ENCODE measurements at places on chromosomes 12 and 14.
A peak's percentile ranks its signal among the peaks of the same experiment; 100 is the strongest.

DNA sequence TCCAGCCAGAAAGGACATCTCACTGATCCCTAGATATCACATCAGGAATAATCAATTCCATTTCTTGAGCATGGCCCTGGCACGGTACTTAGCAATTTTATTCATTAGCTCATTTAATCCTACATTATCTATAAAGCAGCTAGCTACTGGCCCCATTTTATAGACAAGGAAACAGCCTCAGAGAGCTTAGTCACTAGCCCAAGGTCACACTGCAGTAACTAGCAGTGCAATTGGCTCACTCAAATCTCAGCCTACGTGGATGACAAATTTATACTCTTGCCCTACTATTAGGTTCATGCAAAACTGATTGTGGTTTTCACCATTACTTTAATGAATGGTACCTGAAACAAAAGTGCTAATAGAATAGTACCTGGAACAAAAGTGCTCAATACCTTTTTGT is 41.7 kb downstream of the NUAK1 start:
- DNase-seq = no peak

- DNase-seq = no peak
Observed at GRCh38 chr12:40644708-40645107, 47.5 kb upstream of the CNTN1 start.

GRCh38 chr12:6376079-6376869 is 911 bp upstream of the SCNN1A start:
- DNase-seq = no peak

DNA sequence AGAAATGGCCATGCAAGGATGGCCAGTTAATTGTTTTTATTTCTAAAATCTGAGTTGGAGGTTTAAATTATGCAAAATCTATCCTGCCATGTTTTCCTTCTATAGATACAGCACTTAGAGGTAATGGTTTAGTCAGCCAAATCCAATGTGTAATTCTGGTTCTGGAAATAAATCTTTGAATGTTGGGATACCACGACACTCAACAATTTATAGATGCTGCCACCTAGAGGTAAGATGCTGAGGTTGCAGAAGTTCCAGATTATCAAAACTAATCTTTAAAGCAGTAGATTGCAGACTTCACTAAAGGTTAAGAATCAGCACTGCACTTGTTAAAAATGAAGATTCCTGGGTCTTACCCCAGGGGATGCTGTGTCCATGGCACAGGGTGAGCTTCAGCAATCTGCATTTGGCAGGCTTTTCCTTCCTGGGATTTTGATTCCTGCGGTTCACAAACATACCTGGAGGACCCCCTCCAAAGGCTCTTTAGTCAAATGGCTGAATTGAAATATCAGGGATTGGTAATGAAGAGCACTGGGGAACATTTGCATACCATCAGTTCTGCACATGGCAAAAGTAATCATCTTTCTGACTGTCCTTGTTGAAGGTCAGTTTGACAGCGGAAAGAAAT is 53.4 kb upstream of the ANO4 start:
- no peak for DNase-seq

DNA sequence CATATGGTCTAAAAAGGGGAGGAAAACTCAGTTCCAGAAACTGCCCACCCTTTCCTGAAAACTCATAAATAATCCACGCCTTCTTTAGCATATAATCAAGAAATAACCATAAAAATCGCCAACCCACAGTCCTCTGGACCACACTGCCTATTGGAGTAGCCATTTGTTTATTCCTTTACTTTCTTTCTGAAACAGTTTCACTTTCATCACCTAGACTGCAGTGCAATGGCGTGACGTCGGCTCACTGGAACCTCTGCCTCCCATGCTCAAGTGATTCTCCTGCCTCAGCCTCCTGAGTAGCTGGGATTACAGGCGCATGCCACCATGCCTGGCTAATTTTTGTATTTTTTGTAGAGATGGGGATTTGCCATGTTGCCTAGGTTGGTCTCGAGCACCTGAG is 44.2 kb downstream of the CLMN start:
- no peak for DNase-seq

DNA sequence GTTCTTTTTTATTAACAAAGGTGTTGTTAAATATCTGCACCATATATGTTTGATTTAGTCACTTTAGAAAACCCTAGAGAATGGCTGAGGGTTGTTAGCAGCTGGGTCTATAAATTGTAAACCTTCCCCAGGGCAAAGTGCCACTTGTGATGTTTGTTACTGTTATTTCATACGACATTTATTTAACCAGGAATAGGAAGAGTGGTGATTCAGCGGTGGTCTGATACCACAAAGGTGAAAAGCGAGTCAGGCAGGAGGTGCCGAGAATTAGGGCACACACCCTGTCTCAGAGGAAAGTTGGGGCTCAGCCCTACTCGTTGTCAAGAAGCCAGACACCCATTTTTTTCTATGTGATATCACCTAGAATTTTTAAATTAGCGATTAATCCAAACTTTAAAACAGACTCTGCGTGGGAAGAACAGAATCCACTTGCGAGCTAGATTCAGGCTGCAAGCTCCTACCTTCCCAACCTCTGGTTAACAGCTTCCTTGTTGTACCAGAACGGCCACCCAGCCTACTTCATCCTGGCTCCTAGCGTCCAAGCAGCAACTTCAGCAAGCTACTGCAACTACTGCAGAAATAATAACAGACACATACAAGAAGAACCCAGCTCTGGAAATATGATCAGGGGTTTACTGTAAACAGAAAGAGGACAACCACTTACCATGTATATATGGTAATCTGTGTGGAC is 126.7 kb downstream of the TMEM132D start:
- no peak for DNase-seq

GRCh38 chr14:101705733-101706508 is 55.6 kb upstream of the PPP2R5C start:
- no peak for DNase-seq

DNA sequence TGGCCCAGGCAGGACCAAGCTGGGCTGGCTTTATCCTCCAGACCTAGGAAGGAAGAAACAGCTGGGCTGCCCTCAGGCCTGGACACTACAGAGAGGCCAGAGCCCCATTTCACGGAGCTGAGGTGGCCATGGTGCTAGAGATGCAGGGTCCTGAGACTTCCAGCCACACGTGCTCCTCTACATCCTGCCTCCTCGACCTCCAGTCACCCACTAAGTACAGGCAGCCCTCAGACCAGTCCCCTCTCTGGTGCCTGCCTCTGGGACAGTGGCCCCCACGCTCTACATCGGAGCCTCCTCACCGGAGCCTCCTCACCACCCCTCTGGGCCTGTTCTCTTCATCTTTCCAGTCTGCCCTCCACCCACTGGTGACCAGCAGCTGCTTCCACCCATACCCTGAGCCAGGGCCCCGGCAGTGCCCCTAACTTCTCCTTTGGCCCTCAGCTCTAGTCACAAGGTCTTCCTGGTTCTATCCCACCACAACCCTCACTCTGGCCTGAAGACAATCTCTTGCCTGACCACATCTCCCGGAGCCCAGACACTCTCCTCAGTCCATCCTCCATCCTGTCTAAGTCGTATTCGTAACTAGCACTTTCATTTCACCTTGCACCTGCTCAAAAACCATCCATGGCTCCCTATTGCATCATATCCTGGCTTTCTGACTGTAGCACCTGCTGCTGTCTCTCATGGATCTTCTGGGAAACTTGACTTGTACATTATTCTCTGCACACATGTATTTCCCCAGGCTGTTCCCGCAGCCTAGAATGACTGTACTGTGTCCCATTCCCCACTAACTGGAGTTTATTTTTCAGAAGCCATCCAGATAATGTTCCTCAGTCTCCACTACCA is 43.9 kb downstream of the DIO3 start:
- no peak for DNase-seq

- DNase-seq = peak; percentile 47
Observed at GRCh38 chr12:124687917-124688316, 120.5 kb upstream of the NCOR2 start.

GRCh38 chr14:75513911-75514672 is 8.2 kb upstream of the BATF start:
- DNase-seq = no peak

GRCh38 chr12:101925361-101925760 is 48.0 kb downstream of the DRAM1 start:
- DNase-seq = no peak

GRCh38 chr14:74667758-74668157 is 45.1 kb downstream of the AREL1 start:
- no peak for DNase-seq

- DNase-seq = no peak
Observed at GRCh38 chr12:116524964-116525379, 34.2 kb upstream of the MAP1LC3B2 start.

GRCh38 chr12:3200032-3200617 is 122.9 kb downstream of the TSPAN9 start:
- DNase-seq = no peak

GRCh38 chr12:14207905-14208551 is 157.5 kb upstream of the ATF7IP start:
- no peak for DNase-seq

- DNase-seq = peak; percentile 51
Observed at GRCh38 chr12:57118711-57119271, 7.6 kb upstream of the STAT6 start.

- DNase-seq = peak; percentile 11
Observed at GRCh38 chr12:131850856-131851559, 22.8 kb downstream of the MMP17 start.

- no peak for DNase-seq
Observed at GRCh38 chr14:89721956-89722355, 232.6 kb downstream of the EFCAB11 start.

GRCh38 chr14:68800390-68800789 is 7.5 kb upstream of the ZFP36L1 start:
- DNase-seq = no peak

DNA sequence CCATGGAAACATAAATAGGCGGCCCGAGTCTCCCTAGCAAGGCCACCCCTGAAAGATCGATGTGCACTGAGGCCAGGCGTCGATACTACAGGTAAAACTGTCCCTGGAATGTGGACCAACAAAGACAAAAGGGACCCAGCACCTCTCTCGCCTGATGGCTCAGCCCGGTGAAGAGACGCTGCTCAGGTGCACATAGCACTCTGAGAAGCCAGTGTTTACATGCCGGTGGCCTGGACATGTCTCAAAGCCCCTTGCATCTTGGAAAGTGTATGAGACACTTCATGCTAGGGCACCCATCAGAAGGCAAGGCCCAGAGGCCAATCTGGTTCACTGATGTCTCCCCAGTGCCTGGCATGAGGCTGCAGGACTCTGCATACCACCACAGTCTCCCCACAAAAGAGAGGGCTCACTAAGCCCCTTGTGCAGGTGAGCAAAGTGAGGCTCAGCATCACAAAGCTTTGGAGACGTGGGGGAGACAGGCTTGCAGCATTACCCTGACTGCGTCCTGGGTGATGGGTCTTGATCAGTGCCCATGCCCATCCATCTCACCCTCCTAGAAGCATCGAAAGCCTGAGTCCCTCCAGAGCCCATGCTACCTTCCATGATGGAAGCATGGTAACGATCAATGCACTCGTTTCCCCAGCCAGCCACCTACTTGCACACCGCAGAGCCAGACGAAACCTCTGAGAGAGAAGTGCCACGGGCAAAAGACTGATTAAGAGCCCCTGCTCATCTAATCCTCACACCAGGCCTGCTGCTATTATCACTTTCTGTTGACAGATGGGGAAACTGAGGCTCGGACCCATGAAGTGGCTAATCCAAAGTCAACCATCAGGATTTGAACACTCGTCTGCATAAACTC is 16.1 kb downstream of the BCL11B start:
- DNase-seq = no peak

- DNase-seq = no peak
Observed at GRCh38 chr14:96385385-96385784, 6.5 kb upstream of the AK7 start.

DNA sequence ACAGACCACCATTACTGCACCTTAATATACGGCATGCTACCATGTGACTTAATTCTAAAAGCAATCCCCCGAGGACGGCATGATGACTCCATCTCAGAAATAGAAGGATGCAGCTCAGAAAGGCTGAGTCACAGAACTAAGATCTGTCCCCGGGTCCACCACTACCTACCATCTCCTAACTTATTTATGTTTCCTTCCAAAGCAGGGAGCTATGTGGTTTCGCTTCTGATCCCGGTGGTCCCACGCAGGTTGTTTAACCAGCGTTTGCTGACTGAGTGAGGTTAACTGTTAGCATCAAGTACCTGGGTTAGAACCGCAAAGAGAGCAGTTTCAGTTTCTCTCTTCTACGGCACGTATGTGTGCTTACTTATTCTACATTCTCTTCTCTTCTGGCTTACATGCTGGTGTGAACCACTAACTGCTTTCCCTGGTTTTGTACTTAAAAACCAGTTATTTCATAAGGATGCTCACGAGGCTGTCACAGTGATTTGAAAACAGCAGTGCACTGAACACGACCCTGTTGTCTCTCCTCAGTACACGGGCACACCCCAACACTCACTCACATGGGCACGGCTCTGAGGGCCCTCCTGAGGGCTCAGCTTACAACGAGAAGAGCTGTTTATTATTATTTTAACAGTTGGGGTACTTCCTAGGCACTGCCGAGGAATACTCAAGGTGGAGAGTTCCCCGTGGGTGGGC is 66.7 kb downstream of the CCDC88C start:
- no peak for DNase-seq

DNA sequence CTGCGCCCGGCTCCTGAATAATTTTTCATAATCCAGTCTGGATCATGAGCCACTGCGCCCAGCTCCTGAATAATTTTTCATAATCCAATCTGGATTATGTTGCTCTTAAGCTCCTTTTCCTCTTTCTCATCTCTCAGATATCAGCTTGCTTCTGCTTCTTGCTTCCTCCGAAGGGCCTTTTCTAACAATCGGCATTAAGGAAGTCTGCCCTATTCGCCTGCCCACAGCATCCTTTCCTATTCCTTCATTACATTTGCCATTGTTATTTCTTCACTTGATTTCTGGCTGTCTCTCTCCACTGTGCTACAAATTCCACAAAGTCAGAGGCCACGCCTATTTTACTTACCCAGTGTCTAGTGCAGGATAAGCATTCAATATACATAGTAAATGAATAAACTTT is 83.5 kb downstream of the TTC7B start:
- no peak for DNase-seq

DNA sequence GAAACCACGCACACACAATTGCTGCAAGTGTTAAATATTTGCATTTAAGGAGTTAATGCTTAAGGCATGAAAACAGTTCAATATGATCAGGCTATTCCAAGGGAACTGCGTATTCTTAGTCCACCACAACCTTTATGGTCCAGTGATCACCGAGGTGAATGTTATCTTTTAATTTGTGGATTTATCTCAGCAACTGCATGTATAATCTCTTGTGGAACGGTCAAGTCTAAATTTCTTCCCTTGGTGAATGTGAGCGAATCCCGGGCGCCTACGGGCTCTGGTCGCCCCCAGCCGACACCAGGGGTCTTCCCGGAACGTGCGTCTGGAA is 999 bp upstream of the AK7 start:
- DNase-seq = no peak

- DNase-seq = no peak
Observed at GRCh38 chr14:55752580-55753390, 172.8 kb downstream of the KTN1 start.
